ENCODE measurements at places on chromosomes 3 and 15. TPM values are rescaled to one million over a fixed set of nuclear protein-coding genes. Genes with fewer than 3 reads are reported as not detected.

- DNase-seq: no peak
Measured at GRCh38 chr3:104175696-104176095, 1191.0 kb upstream of the ALCAM start.

GRCh38 chr15:44275150-44275830 lies 13.2 kb upstream of the GOLM2 start:
- DNase-seq: no peak

- DNase-seq: no peak
Measured at GRCh38 chr3:32493437-32494414, 8.9 kb downstream of the CMTM6 start.

DNA sequence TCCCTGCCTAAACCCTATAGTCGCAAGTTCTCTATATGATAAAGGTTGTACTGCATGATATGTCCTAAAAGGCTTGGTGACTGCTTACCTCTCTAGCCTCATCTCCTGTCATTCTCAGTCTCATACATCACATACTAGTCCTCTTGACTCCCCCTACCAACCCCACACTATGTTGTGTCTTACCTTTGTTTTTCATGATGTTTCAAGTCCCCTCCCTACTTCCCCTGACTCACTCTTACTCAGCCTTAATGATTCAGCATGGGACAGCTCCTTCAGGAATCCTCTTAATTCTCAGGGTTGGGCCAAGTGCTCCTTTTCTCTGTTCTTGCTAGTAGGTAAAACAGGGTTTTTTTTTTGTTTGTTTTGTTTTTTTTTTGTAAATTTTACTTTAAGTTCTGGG lies 49.6 kb downstream of the SLMAP start:
- peak; percentile 32 for DNase-seq

- no peak for DNase-seq
Measured at GRCh38 chr3:109275702-109276293, 40.5 kb downstream of the DPPA2 start.

- no peak for DNase-seq
Measured at GRCh38 chr15:90412356-90413194, 24.5 kb downstream of the IQGAP1 start.

- DNase-seq: no peak
Measured at GRCh38 chr3:130404401-130404800, 58.9 kb downstream of the COL6A5 start.

DNA sequence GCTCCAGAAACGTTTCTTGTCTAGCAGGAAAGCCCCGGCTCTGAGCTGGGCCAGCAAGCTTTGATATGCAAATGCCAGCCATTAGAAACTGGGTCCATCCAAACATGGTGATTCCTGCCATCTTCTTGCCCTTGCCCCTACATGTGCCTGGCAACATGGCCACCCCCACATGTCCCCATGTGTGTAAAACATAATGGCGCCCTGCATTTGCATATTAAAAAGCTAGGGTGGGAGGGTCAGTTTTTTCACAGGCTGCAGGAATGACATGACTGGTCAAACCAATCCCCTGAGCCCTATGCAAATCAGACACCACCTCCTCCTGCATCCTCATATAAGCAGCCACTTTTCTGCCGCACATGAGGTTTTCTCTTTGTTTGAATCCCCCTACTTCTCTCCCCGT lies 21.2 kb downstream of the GPR156 start:
- no peak for DNase-seq

DNA sequence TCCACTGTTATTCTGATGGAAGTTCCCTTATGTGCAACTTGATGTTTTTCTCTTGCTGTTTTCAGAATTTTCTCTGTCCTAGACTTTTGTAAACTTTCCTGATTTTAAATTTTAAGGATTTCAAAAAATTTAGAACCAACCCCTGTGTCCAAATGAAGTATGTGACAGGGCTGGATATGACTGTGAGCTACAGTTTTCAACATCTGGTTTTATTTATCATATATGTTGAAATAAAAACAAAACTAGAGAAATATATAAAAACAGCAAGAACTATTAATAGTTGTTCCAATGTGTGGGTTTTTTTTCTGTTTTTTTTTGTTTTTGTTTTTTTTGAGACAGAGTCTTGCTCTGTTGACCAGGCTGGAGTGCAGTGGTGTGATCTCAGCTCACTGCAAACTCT lies 47.4 kb upstream of the PSMD6 start:
- DNase-seq: no peak

DNA sequence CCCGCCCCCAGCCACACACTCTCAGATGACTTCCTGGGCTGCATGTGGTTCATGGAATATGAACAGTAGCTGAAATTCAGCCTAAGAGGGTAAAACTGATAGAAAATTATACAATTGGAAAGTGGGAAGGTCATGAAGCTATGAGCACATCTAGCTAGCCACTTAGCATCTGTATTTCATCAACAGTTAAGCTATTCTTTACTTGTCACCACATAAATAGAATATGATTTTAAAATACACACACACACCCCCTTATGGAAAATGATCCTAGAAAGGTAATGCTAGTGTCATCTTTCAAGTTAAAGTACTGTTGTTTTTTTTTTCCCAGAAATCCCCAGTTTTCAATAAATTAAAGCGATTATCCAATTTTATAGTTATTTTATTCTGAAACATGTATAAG lies 3.6 kb downstream of the MAP4 start:
- no peak for DNase-seq

- DNase-seq: no peak
Measured at GRCh38 chr3:119636891-119637611, 23.3 kb downstream of the POPDC2 start.

GRCh38 chr3:45180899-45181298 lies 34.7 kb upstream of the CDCP1 start:
- DNase-seq: no peak

DNA sequence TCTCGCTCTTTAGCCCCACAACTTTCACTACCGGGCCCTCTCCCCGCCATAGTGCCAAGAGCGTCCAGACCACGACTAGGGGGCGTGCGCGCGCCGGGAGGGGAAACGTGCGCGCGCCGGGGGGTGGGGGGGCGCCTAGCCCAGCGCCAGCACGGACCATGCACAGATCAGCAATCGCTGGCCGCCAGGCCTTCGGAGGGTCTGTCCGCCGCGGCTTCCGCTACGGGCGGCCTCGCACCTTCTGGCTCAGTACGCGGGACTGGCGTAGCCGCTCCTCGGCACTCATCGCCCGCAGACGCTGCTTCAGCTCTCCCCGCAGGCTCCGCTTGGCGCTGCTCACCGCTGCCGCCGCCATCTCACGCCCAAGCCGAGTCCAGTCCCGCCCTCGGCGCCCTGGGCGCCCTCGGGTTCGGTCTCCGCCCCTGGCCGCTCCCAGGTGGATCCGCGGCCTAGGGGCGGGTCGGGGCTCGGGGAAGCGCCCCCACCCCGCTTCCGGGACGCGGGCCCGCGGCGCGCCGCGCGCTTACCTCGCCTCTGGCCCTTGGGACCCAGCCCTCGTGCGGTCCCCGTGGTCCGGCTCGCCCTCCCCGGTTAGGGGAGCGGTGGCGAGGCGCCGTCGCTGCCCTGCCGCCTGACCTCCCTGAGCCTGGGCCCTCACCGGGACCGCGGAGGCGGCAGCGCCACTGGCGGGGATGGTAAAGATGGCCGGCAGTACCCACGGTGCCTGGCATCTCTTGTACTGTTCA lies at the start of gene MTHFS:
TSS of gene MTHFS (minus strand) at position 381 of the 746 bp plus-strand sequence. CDS start at position 355, 26 bp downstream.
- DNase-seq: peak; percentile 19

GRCh38 chr15:48861813-48862431 lies 16.0 kb upstream of the EID1 start:
- peak; percentile 44 for DNase-seq

GRCh38 chr3:190516416-190516815 lies 2.5 kb downstream of the IL1RAP start:
- no peak for DNase-seq

DNA sequence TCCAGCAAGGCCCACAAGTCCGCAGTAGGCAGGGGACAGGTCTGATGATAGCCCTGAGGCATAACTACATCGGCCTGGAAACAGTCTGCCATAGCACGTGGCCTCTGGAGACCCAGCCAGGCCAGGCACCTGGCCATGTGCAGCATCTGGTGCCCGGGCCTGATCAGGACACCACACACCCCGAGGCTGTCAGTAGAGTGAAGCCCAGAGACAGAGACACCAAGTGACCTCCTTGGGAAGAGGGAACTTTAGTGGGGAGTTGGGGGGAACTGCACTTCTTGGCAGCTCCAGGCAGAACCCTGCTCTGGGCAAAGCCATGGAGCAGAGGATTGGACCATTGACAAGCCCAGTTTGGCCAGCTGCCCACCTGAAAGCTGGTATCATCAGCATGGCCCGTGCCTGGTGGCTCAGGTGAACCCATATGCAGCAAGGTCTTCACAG lies 1.2 kb downstream of the SHISA5 start:
- DNase-seq: no peak

GRCh38 chr15:89117790-89118189 lies 29.5 kb downstream of the ABHD2 start:
- DNase-seq: no peak

GRCh38 chr3:121232309-121233225 lies 313.2 kb downstream of the POLQ start:
- DNase-seq: no peak

DNA sequence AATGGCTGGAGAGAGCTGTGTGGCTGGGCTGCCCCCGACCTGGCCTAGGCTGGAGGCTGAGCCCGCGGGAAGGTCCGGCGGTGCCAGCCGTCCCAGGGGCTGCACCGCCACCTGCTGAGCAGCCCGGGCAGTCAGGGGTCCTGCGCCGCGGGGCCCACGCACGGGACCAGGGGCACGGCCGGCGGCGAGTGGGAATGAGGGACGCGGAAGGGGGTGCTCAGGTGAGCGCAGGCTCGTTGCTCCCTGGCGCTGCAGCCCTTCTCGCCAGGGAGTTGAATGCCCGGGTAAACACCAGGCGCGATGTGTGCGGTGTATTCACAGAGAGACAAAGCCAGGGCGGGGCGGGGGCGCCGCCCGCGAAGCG lies 666 bp upstream of the SEMA3F start:
- DNase-seq: no peak

- no peak for DNase-seq
Measured at GRCh38 chr15:64775551-64776401, at the start of gene RBPMS2. RBPMS2 (minus strand) TSS chr15:64775589; CDS start chr15:64775319, 270 bp downstream.

- DNase-seq: no peak
Measured at GRCh38 chr3:130658678-130659077, 88.0 kb downstream of the PIK3R4 start.

DNA sequence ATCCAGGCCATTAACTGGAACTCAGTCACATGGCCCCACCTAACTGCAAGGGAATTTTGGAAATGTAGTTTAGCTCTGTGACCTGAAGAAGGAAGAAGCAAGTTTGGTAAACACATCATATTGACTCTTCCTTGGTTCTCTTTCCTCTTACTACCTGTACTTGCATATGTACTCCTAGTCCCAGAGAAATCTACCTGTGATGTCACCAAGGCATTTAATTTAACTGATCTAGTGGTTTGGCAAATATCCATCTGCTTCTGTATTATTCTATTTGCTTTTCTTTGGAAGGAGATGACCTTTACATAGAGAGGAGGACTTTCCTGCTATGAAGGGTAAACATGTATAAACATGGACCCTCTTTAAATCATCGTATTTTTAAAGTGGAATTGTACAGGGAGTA lies 150.8 kb downstream of the TMEM108 start:
- DNase-seq: no peak

GRCh38 chr15:77296773-77297337 lies 123.0 kb downstream of the PEAK1 start:
- no peak for DNase-seq

GRCh38 chr15:44718180-44718926 lies 7.0 kb downstream of the B2M start:
- no peak for DNase-seq

DNA sequence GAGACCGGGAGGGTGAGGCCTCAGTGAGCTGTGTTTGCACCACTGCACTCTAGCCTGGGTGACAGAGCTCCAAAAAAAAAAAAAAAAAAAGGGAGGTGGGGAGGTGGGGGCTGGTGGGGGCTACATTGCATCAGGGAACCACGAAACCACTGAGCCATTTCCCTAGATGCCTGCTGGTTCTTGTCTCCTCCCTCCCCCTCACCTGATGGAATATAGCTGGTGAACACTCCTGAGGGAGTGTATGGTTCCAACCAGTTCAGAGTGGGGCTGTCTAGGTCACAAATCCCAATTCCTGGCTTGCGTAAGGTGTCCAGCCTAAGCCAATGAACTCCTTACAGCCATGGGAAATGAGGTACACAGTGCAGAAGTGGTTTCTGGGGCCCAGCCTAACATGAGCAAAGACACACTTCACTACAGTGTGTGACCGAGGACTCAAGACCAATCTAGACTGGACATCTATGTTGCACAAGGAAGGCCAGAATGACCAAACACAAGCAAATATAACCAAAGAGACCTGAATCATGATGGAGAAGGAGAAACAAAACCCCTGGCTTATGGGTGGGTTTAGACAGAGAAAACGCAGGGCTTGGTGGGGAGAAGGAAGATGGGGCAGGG lies 39.1 kb upstream of the OSBPL11 start:
- no peak for DNase-seq

DNA sequence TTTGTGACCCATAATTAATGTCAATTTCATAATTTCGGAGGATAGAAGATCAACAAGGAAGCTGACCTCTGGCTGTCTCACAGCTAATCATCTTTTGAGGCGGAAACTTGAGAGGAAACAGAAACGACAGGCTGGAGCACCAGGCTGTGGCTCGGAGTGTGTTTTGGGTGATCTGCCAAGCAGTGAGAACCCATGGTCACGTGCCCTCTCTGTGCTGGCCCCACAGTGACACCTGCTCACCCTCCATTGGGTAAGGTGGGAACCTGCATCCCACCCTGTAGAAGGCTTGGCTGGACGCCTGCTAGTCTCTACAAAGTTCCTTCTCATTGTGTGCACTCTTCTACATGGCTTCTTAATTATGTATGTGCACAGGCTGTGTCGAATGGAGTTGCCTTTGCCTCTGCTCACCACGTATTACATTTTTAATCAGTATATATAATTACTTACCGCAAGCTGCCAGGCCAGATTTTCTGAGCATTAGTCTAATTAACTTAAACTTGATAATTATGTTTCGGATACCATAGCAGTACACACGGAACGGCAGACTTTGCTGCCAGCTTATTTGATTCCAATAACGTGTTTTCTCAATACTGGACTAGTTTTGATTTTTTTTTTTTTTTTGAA lies 719.4 kb upstream of the CFAP20DC start:
- no peak for DNase-seq

- DNase-seq: no peak
Measured at GRCh38 chr3:51337666-51338065, 47.4 kb upstream of the MANF start.

- no peak for DNase-seq
Measured at GRCh38 chr3:179768080-179768479, 115.2 kb downstream of the USP13 start.

GRCh38 chr3:45715945-45716344 lies 26.7 kb downstream of the SACM1L start:
- no peak for DNase-seq

GRCh38 chr3:11910971-11911531 lies 64.4 kb upstream of the TAMM41 start:
- no peak for DNase-seq

GRCh38 chr3:11386465-11387113 lies 114.4 kb downstream of the ATG7 start:
- DNase-seq: no peak

The IQCF5 gene
- total RNA-seq: not detected

The HYAL3 gene
- total RNA-seq: 9.6 TPM

The ACTC1 gene
- not detected for total RNA-seq

The SLC6A1 gene
- under 0.01 TPM for total RNA-seq

The WDR93 gene
- total RNA-seq: 0.07 TPM

The ZSCAN29 gene
- total RNA-seq: 14.6 TPM

The CADPS gene
- total RNA-seq: not detected

The PAK6 gene
- total RNA-seq: not detected

The ECE2 gene
- total RNA-seq: not detected

The OIP5 gene
- total RNA-seq: 13.2 TPM

The ADGRG7 gene
- total RNA-seq: not detected

The CLRN1 gene
- not detected for total RNA-seq

The HYAL1 gene
- 7.1 TPM for total RNA-seq

The SNTN gene
- not detected for total RNA-seq

The SUSD5 gene
- total RNA-seq: 3.8 TPM

The PARP6 gene
- 9.3 TPM for total RNA-seq

All from pulmonary artery endothelial cell (primary cell).